SJCRH30 (cell line): ENCODE measurements at places on chromosomes 7 and 10. TPM values are rescaled to one million over a fixed set of nuclear protein-coding genes. Genes with fewer than 3 reads are reported as not detected.
A peak's percentile ranks its signal among the peaks of the same experiment; 100 is the strongest.

GRCh38 chr10:89275383-89275782 lies 23.8 kb upstream of the LIPA start:
- no peaks in the 10 kb centered on the region for H3K27me3 ChIP-seq
- H3K27ac ChIP-seq, result no peak overlapping the region
- no peak overlapping the region for H3K4me3 ChIP-seq
- H3K4me1 ChIP-seq, result peaks cover 16% of the 10 kb centered on the region
- H3K36me3 ChIP-seq, result no peaks in the 10 kb centered on the region

SFMBT2 gene
- 7.4 and 8.2 TPM in 2 replicates for total RNA-seq

DNA sequence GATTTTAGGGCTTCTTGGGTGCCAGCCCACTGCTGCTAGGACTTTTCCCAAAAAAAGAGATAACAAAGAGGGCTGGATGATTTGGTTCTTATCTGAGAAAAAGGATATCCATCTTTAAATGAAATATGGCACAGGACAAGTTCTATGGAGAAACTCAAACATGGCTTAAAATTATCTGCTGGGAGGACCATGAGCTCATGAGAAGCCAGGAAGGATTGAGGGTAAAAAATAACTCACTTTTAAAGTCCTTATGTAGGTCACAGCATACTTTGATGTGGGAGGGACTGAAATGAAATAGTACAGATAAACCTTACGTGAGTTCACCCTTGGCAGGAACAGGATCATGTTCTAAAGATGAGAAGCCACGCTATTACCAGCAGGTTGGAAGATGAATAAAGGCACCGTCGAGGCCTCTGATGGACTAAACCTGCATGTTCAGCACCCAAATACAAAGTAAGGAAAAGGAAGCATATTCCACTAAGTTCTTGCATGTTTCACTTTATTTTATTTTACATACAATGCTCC lies 369.2 kb upstream of the KLF6 start:
- DNase-seq, result no peak
- H3K4me3 ChIP-seq, result no peak overlapping the region
- no peaks in the 10 kb centered on the region for H3K36me3 ChIP-seq
- H3K27me3 ChIP-seq, result no peaks in the 10 kb centered on the region
- H3K4me1 ChIP-seq, result no peaks in the 10 kb centered on the region
- H3K27ac ChIP-seq, result no peak overlapping the region

CDH23 gene
- total RNA-seq, result 0.02 and 0.18 TPM in 2 replicates

DNA sequence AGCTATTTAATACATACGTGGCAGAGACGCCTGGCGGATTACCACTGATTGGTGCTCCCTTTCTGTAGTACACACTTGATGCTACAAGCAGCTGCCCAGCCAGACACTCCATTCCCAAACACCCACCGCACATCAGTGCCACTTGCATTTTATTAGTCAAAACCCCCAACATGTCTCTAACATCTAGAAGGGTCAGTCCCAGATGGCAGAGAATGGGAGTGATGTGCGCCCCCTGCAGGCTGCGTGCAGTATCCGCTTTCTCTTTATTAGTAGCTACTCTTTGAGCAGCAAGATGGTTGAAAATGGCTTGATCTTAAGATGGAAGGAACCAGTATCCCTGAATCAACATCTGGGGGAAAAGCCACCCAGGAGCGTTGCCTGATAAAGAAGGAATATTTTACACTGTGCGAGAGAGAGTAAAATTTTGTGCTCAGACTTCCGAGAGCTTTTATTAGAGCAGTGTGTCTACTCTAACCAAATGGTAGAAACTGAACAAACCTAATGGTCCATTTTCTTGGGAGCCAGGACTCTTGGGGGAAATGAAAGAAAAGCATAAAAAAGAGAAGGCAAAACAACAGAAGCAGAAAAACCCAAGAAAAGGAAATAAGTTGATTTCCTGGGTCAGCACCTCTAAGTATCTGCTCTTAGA lies 78.3 kb downstream of the ST8SIA6 start:
- DNase-seq, result peak; percentile 4
- no peak overlapping the region for H3K4me3 ChIP-seq
- H3K4me1 ChIP-seq, result no peaks in the 10 kb centered on the region

NEUROG3 gene
- 0.26 TPM in 1 of 2 replicates, not detected in the other for total RNA-seq

CTAGE4 gene
- not detected in 2 replicates for total RNA-seq

DNA sequence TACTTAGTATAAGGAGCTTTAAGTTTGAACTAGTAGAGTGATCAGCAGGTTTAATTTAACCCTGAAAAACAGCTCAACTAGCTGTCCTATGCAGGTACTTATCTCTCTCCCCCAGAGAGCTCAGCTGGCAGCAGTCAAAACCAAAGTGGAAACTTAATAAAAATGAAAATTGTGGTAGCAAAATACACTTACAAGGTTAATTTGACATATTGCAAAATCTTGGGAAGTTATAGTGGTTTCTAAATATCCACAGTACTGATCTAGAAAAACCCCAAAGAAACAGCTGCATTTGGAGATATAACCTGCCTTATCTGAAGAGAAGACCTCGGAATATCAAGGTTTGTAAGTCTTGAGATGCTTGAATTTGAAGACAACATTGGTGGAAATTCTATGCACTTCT lies 269.2 kb downstream of the RNLS start:
- H3K27ac ChIP-seq, result no peak overlapping the region
- no peak for DNase-seq
- H3K27me3 ChIP-seq, result no peaks in the 10 kb centered on the region
- no peak overlapping the region for H3K4me3 ChIP-seq

DNA sequence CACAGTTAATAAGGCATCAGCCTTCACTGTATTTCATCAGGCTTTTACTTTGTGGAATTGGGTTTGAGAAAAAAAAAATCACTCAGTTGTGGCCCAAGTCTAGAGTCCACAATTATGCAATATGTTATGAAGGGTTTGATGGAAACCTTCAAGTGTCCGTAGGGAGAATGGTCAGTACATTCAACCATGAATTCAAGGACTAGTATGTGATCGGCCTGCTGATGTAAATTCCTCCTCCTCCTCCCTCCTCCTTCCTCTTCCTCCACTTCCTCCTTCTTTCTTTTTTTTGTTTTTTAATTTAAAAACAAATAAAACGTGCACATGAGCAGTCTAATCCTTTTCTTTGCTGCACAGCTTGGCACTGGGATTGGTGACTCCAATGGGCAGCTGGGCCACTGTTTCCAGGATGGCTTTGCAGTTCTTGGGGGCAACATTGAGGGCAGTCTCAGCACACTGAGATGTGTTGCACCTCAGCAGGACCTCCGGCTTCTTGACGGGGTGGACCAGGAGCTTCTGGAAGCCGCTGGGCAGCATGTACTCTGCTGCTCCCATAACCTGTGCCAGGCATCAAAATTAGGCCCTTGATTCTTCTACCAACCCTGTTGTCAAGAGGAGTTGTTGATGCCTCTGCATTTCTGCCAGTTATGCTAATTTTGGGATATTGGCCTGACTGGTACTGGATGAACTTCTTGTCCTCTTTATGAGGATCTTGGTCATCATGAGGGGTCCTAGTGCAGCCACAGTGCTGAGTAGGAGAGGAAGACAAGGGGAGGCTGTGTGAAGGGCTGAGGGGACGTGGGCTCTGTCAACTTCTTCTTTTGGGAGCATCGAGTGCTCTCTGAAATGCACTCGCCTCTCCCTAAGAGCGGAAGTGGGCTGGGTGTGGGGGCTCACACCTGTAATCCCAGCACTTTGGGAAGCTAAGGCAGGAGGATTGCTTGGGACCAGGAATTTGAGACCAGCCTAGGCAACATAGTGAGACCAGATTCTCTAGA lies 9.3 kb upstream of the IL2RA start:
- no peaks in the 10 kb centered on the region for H3K36me3 ChIP-seq
- DNase-seq, result no peak
- no peaks in the 10 kb centered on the region for H3K27me3 ChIP-seq
- no peak overlapping the region for H3K27ac ChIP-seq

- no peaks in the 10 kb centered on the region for H3K27me3 ChIP-seq
- no peak for DNase-seq
- H3K27ac ChIP-seq, result no peak overlapping the region
- H3K4me1 ChIP-seq, result no peaks in the 10 kb centered on the region
- H3K36me3 ChIP-seq, result no peaks in the 10 kb centered on the region
- H3K4me3 ChIP-seq, result no peak overlapping the region
These were observed 91.9 kb downstream of the ZWINT start for GRCh38 chr10:56269181-56269580.

GRCh38 chr7:30896036-30896435 lies 15.6 kb upstream of the AQP1 start:
- H3K27me3 ChIP-seq, result peaks cover 41% of the 10 kb centered on the region
- H3K27ac ChIP-seq, result no peak overlapping the region
- H3K4me3 ChIP-seq, result no peak overlapping the region
- no peak for DNase-seq
- H3K36me3 ChIP-seq, result no peaks in the 10 kb centered on the region
- H3K4me1 ChIP-seq, result no peaks in the 10 kb centered on the region

GPR26 gene
- not detected in 2 replicates for total RNA-seq

- no peak for DNase-seq
- no peak overlapping the region for H3K4me3 ChIP-seq
- H3K36me3 ChIP-seq, result no peaks in the 10 kb centered on the region; the same call in none of the 2 replicates
- H3K4me1 ChIP-seq, result peaks cover 9% of the 10 kb centered on the region
- H3K27me3 ChIP-seq, result no peaks in the 10 kb centered on the region
These were observed 60.7 kb downstream of the EXOC4 start for GRCh38 chr7:133313575-133313974.

GRCh38 chr10:12823328-12823727 lies 178.2 kb downstream of the CCDC3 start:
- DNase-seq, result no peak
- H3K4me3 ChIP-seq, result no peak overlapping the region
- H3K27me3 ChIP-seq, result no peaks in the 10 kb centered on the region
- no peak overlapping the region for H3K27ac ChIP-seq
- H3K36me3 ChIP-seq, result no peaks in the 10 kb centered on the region

DNA sequence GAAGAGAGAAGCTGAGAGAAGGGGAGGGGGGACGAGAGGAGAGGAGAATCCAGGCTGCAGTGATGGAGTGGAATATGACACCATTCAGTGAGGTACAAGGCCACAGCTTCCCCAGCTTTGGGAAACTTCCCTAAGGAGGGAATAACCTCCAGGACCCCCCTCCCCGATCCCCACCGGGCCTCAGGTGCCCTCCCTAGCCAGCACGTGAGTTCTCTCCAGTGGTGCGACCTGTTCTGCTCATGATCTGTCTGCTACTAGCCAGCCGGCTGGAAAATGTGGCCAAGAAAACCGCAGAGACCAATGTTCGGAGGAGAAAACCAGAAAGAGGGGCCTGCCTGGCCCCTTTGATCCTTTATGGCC lies 39.9 kb upstream of the AGK start:
- peaks cover 3% of the 10 kb centered on the region; the same call in 1 of the 2 replicates for H3K27me3 ChIP-seq
- no peak overlapping the region for H3K27ac ChIP-seq
- H3K4me3 ChIP-seq, result no peak overlapping the region
- H3K4me1 ChIP-seq, result no peaks in the 10 kb centered on the region
- DNase-seq, result no peak

HOXA3 gene
- total RNA-seq, result 12.0 and 12.2 TPM in 2 replicates

DNA sequence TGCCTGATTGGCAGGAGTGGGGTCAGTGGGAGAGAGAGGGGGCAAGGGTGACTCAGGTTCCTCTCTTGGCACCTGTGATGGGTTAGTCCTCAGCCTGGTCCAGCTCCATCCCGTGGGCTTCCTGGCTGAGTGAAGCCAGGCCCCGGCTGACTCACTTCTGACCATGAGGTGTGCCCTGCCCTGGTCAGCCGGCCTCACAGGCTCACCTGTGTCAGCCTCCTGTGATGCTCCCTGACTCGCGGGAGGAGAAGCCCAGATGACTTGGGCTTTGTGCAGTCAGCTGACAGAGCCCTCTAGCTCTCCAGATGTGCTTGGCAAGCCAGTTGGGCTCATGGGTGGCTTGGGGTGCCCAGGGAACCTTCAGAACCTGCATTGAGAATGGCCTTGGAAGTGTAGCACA lies 16.0 kb upstream of the PPIF start:
- no peak overlapping the region for H3K4me3 ChIP-seq
- no peaks in the 10 kb centered on the region for H3K27me3 ChIP-seq
- peaks cover 5% of the 10 kb centered on the region for H3K4me1 ChIP-seq
- no peak overlapping the region for H3K27ac ChIP-seq
- no peak for DNase-seq

GRCh38 chr10:89521368-89521767 lies 14.0 kb downstream of the SLC16A12 start:
- H3K27ac ChIP-seq, result no peak overlapping the region
- H3K36me3 ChIP-seq, result no peaks in the 10 kb centered on the region
- no peak for DNase-seq
- H3K27me3 ChIP-seq, result no peaks in the 10 kb centered on the region
- H3K4me3 ChIP-seq, result no peak overlapping the region

MALSU1 gene
- total RNA-seq, result 86.7 and 89.2 TPM in 2 replicates

GRCh38 chr7:44964384-44964830 lies 14.4 kb downstream of the MYO1G start:
- no peaks in the 10 kb centered on the region for H3K27me3 ChIP-seq
- no peak overlapping the region for H3K4me3 ChIP-seq
- no peaks in the 10 kb centered on the region for H3K36me3 ChIP-seq
- no peak overlapping the region for H3K27ac ChIP-seq
- H3K4me1 ChIP-seq, result no peaks in the 10 kb centered on the region; the same call in 1 of the 2 replicates

DNA sequence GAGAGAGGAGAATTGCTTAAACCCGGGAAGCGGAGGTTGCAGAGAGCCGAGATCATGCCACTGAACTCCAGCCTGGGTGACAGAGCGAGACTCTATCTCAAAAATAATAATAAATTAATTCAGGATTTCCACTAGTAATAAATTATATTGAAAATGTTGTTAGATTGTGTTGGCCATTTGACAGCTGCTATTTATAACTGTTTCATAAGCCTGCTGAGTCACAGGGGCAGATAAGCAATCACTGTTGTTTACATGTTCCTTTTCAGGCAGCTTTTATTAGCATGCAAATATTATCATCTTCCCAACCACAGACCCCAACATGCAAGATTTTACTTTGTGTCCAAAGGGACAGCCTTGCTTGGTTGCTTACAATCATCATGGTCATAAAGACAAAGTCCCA lies 49.5 kb upstream of the ZNF138 start:
- no peaks in the 10 kb centered on the region for H3K4me1 ChIP-seq
- no peaks in the 10 kb centered on the region for H3K36me3 ChIP-seq
- no peaks in the 10 kb centered on the region for H3K27me3 ChIP-seq
- H3K4me3 ChIP-seq, result no peak overlapping the region
- H3K27ac ChIP-seq, result no peak overlapping the region

PNLIPRP1 gene
- total RNA-seq, result not detected in 2 replicates

DNA sequence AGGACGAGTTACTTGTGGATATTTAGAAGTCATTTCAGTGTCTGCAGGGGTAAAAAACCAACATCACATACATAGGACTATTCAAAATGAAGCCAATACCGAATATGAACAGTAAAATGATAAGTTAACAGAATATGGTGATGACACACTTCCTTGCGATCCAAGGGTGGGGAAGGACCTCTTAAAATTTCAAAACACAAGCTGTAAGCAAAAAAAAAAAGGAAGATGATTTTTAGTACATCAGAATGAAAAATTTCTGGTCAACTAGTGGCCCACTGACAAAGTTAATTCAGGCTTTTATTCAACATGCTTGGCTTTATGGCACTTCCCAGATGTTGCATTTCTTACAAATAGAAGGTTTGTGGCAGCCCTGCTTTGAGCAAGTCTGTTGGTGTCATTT lies 19.0 kb upstream of the GALNTL5 start:
- no peak overlapping the region for H3K27ac ChIP-seq
- no peak for DNase-seq
- no peak overlapping the region for H3K4me3 ChIP-seq
- no peaks in the 10 kb centered on the region for H3K4me1 ChIP-seq

- no peak for DNase-seq
- H3K27ac ChIP-seq, result no peak overlapping the region
- H3K4me1 ChIP-seq, result peaks cover 12% of the 10 kb centered on the region
- H3K4me3 ChIP-seq, result no peak overlapping the region
These were observed 16.9 kb downstream of the TSPAN14 start for GRCh38 chr10:80471001-80471400.

RALA gene
- total RNA-seq, result 19.8 and 20.2 TPM in 2 replicates

GRCh38 chr7:136348542-136349192 lies 371.5 kb upstream of the MTPN start:
- no peak overlapping the region for H3K27ac ChIP-seq
- no peaks in the 10 kb centered on the region for H3K27me3 ChIP-seq
- DNase-seq, result no peak

EIF5AL1 gene
- total RNA-seq, result 0.58 and 0.73 TPM in 2 replicates

ACBD7 gene
- total RNA-seq, result 7.8 and 8.9 TPM in 2 replicates
